Psoas muscle (tissue), 8 donors: ENCODE measurements at places on chromosomes 13 and 19. TPM values are rescaled to one million over a fixed set of nuclear protein-coding genes. Genes with fewer than 3 reads are reported as not detected.
A peak's percentile ranks its signal among the peaks of the same experiment; 100 is the strongest.

Gene CALR3
- total RNA-seq, result 0.32 TPM

Gene TMEM145
- 0.52 TPM for total RNA-seq

DNA sequence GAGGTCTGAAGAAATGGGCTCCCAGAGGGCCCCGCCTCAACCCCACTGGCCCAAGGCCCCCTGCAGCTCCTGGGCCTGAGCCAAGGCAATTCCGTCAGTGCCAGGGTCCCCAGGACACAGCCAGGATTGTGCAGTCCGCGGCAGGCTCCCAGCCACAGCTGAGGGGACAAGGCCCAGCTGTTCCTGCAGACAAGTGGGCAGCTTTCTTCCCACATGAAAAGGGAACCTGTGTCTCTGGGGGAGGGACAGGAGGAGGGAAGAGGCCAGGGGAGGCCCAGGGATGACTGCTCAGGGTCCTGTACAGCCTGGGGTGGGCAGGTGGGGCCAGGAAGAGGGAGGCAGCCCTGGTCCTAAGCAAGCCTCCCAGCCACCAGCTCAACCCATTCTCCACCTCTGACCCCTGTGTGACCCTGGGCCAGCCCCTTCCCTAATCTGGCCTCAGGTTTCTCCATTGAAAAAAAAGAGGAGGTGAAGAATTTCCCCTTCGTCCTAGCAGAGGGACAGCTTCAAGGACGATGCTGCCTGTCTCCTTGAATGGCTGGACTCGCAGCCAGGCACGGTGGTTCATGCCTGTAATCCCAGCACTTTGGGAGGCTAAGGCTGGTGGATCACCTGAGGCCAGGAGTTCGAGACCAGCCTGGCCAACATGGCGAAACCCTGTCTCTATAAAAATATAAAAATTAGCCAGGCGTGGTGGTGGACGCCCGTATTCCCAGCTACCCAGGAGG, 20.5 kb upstream of the VSTM2B start:
- DNase-seq, result no peak

- no peak for DNase-seq
Observed at GRCh38 chr13:30165071-30165470, 142.3 kb downstream of the KATNAL1 start.

- DNase-seq, result peak; percentile 45
Observed at GRCh38 chr19:45529420-45529785, 22.1 kb downstream of the VASP start.

- DNase-seq, result peak; percentile 82
Observed at GRCh38 chr19:14556662-14557188, 15.1 kb downstream of the NDUFB7 start.

- no peak for DNase-seq
Observed at GRCh38 chr13:46801858-46802257, 4.9 kb upstream of the ESD start.
